ENCODE measurements at places on chromosomes 16 and 17.

DNA sequence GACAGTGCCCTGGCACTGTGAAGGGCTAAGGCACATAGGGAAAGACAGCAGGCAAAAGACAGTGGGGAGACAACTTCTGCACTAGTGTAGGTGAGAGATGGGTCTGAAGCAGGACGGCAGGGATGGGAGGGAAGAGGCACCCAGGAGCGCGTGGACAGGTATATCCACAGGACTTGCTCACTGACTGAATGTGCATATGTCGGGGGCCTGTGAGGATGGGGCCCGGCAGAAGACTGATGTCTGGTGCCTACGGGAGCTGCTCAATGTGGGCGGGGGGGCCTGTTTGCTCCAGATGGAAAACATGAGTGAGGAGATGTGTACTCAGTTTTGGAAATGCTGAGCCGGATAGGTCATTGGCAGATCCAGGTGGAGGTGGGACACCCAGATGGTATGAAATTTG, 47.3 kb upstream of the PMFBP1 start:
- no peak for DNase-seq

GRCh38 chr17:75110234-75110937, 617 bp downstream of the ARMC7 start:
- DNase-seq = no peak

- no peak for DNase-seq
Observed at GRCh38 chr16:2596747-2597559, 59.1 kb downstream of the PDPK1 start.

GRCh38 chr16:46812781-46813540, 18.0 kb downstream of the C16orf87 start:
- DNase-seq = no peak

GRCh38 chr16:56911771-56912571, 20.0 kb upstream of the HERPUD1 start:
- DNase-seq = no peak

DNA sequence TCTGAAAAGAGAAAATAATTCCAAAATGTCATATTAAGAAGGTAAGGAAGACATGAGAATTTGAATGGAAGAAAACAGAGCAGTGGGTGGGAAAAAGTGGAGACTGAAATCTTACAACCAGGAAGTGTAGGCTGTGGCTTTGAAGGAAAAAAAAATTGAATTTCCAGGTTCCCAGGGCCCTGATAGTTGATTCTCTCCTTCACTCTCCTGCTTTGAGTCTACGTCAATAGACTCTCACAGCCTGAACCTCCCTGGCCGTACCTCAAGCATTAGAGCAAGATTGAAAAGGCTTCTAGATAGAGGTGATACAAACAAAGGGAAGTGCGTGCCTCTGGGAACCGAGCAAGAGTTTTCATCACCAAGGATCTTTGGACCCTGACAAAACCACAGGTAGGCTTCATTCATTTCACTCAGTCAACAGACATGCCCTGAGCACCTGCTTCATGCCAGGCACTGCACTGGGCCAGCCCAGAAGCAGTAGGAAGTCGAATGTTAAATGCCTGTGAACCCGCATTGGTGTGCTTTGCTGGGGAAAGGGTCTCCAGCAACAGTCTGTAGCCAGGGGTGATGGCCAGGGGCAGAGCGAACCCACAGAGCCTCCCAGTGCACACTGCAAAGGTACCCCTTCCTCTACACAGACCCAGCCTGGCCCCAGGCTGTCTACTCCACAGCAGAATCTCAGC, 163.9 kb downstream of the SLC39A11 start:
- DNase-seq = no peak
